ENCODE measurements at places on chromosomes 4 and X. TPM values are rescaled to one million over a fixed set of nuclear protein-coding genes. Genes with fewer than 3 reads are reported as not detected.

DNA sequence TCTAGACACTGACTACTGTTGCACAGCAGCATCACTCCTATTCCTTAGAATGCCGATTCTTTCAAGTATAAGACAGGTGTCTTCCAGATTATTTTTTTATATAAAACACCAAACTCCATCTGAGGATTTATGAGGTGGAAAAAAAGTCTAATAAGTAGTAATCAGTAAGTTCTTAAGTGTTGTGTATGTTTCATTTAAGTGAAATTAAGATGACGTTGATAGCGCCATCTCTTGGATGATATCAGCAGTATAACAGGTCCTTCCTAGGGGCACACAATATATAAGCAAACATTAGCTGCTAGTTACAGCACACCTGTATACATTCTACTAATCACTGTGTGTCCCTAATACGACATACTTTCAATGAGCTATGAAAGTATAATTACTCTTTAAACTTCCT lies 99.6 kb upstream of the STS start:
- H3K27me3 ChIP-seq = no peaks in the 10 kb centered on the region
- no peak overlapping the region for H3K4me3 ChIP-seq
- no peak overlapping the region for H3K27ac ChIP-seq

DNA sequence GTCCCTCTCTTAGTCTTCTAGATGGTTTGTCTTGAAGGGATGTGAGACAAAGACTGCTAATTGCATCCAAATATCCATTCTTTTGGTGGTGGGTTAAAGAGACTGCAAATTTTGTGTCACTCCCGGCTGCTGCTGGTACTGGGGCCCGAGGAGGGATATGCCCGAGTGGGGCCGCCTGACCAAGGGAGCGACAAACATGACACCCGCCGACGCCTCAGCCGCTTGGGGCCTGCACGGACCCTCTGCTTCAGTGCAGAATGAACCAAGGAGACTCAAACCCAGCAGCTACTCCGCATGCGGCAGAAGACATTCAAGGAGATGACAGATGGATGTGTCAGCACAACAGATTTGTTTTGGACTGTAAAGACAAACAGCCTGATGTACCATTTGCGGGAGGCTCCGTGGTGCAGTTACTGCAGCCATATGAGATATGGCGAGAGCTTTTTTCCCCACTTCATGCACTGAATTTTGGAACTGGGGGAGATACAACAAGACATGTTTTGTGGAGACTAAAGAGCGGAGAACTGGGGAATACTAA lies 13.6 kb upstream of the ARX start:
- H3K27ac ChIP-seq = no peak overlapping the region
- H3K4me1 ChIP-seq = no peaks in the 10 kb centered on the region
- no peak overlapping the region for H3K4me3 ChIP-seq

Gene UGT2A1
- not detected for total RNA-seq

Gene LGI2
- total RNA-seq = 0.33 TPM

Gene HTN1
- total RNA-seq = not detected

Measured in breast epithelium (tissue), 4 donors.